Activated CD8-positive, alpha-beta T cell treated with anti-CD3 and anti-CD28 coated beads, Interleukin-2, amount 10 ng/mL, durations not matched to agents 7 days and 5 days (primary cell): ENCODE measurements at places on chromosomes 4 and X. TPM values are rescaled to one million over a fixed set of nuclear protein-coding genes. Genes with fewer than 3 reads are reported as not detected.

- peak overlapping the region; percentile 64 for H3K4me3 ChIP-seq
- no peak for DNase-seq
- no peaks in the 10 kb centered on the region for H3K27me3 ChIP-seq
- H3K36me3 ChIP-seq = peaks cover 2% of the 10 kb centered on the region
These were observed 12.1 kb upstream of the ARAP2 start for GRCh38 chr4:36256398-36256891.

The DCHS2 gene
- not detected for total RNA-seq

DNA sequence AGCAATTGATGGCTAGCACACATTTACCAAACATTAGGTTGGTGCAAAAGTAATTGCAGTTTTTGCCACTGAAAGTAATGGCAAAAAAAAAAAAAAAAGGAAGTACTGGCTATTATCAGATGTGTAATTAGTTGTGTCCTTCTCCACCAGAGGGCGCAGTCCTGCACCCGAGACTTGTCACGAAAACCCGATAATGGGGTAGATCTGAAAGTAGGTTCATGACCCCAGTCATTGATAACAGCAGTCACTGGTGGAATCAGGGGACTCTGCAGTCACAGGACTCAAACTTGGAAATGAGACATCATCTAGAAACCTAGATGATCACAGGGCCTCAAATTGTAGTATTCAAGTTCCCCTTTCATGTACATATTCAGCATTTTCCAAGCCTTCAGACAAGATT lies 13.1 kb upstream of the ACOT9 start:
- H3K27ac ChIP-seq = no peak overlapping the region
- no peaks in the 10 kb centered on the region for H3K27me3 ChIP-seq

GRCh38 chr4:21366312-21366711 lies 582.3 kb downstream of the KCNIP4 start:
- no peak overlapping the region for H3K4me3 ChIP-seq
- no peak for DNase-seq
- no peaks in the 10 kb centered on the region for H3K4me1 ChIP-seq
- H3K36me3 ChIP-seq = no peaks in the 10 kb centered on the region
- H3K27ac ChIP-seq = no peak overlapping the region

- no peak overlapping the region for H3K27ac ChIP-seq
- no peaks in the 10 kb centered on the region for H3K27me3 ChIP-seq
- no peak overlapping the region for H3K4me3 ChIP-seq
- H3K4me1 ChIP-seq = no peaks in the 10 kb centered on the region
- no peak for DNase-seq
These were observed 2120.5 kb downstream of the PCDH7 start for GRCh38 chr4:32840461-32841189.

GRCh38 chrX:130543603-130544325 lies 142.0 kb downstream of the RBMX2 start:
- no peaks in the 10 kb centered on the region for H3K36me3 ChIP-seq
- peaks cover 5% of the 10 kb centered on the region for H3K27me3 ChIP-seq
- no peak for DNase-seq
- H3K27ac ChIP-seq = no peak overlapping the region
- no peak overlapping the region for H3K4me3 ChIP-seq

- DNase-seq = peak; percentile 28
- H3K36me3 ChIP-seq = peaks cover 35% of the 10 kb centered on the region
- no peak overlapping the region for H3K4me3 ChIP-seq
- H3K27me3 ChIP-seq = no peaks in the 10 kb centered on the region
- H3K4me1 ChIP-seq = peaks cover 76% of the 10 kb centered on the region
- peak overlapping the region; percentile 6 for H3K27ac ChIP-seq
These were observed 7.5 kb downstream of the SH3KBP1 start for GRCh38 chrX:19879735-19880378.

- no peak overlapping the region for H3K27ac ChIP-seq
- H3K4me1 ChIP-seq = no peaks in the 10 kb centered on the region
These were observed 151.0 kb upstream of the PPARGC1A start for GRCh38 chr4:24040811-24041210.

DNA sequence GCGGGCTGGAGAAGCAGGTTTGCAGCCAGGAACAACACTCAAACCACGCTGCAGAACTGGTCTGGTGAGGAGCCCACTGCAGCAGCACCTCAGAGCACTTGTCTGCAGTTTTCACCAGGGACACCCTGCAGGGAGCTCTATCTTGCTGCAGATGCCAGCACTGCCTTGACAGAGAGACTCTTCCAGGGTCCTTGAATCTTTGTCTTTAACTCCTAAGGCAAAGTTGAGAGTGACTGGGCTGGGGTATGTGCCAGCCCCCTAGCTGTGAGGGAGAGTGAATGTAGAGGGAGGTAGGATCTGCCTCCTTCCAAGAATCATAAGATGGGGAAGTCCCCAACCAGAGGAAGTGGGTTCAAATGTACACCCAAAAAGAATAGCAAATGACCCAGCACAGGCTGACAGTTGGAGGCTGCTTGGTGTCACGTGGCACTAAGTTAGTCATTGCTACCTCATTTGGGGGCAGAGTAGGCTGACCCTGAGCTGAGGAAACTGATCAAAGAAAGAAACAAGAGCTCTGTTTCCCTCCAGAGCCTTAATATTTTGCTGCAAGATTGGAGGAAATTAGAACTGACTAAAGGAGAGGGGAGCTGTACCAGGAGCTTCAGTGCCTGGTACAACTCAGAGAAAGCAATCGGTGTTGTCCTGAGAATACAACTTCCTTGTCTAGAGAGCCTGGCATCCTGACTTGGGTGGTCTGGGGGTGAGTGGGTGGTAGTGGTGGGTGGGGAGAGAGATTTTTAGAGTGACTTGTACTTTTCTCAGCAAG lies 28.2 kb upstream of the HUWE1 start:
- peaks cover 49% of the 10 kb centered on the region for H3K4me1 ChIP-seq
- H3K27me3 ChIP-seq = no peaks in the 10 kb centered on the region
- H3K36me3 ChIP-seq = peaks cover 25% of the 10 kb centered on the region
- H3K27ac ChIP-seq = peak overlapping the region; percentile 99
- H3K4me3 ChIP-seq = peak overlapping the region; percentile 79

GRCh38 chr4:48913346-48913745 lies 6.8 kb upstream of the OCIAD2 start:
- H3K4me1 ChIP-seq = peaks cover 6% of the 10 kb centered on the region
- peaks cover 4% of the 10 kb centered on the region for H3K27me3 ChIP-seq
- H3K36me3 ChIP-seq = no peaks in the 10 kb centered on the region
- no peak for DNase-seq
- no peak overlapping the region for H3K4me3 ChIP-seq
